BJ (cell line): ENCODE measurements at places on chromosomes 4 and X.

DNA sequence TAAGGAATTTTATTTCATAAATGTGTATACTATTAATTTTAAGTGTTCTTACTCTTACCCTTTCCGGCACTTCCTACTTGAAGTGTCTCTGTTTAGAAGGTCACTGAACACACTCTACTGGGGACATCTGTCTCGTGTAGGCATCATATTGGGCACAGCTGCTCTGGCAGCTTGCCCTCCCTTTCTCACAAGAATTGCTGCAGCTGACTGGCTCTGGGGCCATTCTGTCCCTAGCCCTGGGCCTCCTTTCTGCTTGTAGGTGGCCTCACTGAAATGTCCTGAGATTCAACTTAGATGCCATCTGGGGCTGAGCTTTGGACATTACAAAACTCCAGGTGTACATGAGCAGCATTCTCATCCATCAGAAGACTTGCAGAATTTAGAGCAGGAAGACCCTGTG lies 49.6 kb downstream of the SMAD1 start:
- no peak for DNase-seq

DNA sequence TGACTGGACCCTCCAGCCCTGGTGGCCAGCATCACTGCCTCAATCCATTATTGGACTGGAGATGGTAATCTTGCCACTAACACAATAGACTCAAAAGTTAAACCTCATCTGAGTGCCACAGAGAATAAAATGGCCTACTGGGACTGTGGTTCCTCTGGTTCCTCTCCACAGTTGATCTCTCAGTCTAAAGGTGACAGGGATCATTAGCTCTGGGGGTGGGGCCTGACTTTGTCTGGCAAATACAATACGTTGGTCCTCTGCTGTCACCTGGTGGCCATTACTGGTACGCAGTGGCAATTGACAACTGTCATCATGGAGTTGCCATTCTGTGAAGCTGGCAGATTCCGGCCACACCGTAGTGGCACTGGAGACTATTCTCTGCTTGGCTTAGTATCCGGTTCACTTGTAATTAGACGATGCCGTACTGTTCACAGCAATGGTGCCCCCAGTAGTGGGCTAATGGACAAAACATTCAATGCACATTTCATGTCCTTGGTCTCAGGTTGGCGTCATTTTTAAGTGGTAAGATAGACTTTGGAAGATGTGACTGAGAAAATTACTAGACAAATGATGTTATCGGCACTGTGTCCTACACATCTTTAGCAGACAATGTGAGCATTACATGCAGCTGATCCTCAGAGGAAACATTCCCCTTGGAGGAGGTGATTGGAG lies 6.7 kb downstream of the FGFBP2 start:
- no peak for DNase-seq

DNA sequence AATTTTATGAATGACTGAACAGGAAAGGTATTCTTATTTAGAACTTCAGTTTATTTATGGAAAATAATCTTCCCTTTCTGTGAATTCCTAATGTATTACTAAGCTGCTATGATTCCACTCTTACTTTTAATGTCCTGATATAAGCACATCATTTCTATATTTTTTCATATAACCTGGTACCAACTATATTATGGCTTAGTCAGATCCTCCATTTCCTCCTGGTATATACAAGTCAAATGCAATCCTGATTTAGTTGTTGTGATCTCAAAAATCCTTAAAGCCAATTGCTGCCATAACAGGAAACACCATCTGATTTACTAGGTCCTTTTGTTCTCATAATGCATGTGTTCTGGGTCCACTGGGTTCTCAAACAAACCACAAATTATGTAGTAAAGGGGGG lies 26.8 kb downstream of the TRMT2B start:
- DNase-seq, result no peak

- no peak for DNase-seq
Measured at GRCh38 chr4:170868170-170868569, 778.4 kb upstream of the AADAT start.

DNA sequence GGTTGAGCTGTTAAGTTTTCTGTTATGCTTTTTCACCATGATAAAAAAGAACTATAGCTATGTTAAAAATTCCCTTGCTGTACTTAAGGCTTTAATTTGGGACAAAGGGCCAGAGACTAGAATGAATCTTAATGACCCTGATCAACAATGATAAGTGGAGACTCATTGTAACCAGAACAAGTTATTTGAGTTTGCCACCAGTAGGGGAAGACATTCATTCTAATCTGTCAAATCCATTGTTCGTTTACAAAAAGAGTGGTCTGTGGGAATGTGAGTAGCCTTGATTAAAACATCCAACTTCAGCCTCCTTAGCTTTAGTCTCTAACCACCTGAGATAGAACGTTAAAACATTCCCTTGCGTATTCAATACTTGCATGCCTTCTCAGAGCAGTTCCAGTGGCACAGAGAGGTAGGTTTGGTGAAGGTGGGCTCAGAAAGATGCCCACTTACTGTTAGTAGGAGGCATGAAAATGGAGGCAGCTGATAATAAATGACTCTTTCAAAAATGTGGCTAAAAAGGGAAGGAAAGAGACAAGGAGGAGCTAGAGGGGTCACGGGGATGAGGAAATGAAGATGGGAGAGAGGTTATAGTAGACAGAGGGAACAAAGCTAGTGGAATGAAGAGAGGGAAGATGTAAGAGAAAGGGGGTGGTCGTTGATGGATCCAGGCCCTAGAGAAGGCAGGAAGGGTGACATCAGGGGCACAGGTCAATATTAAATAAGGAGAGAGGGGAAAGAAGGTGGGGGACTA lies 66.2 kb downstream of the EGF start:
- no peak for DNase-seq

GRCh38 chr4:139761461-139761860 lies 95.8 kb downstream of the MGST2 start:
- no peak for DNase-seq

- DNase-seq, result no peak
Measured at GRCh38 chrX:29187264-29187663, 600.0 kb downstream of the IL1RAPL1 start.

GRCh38 chrX:131729295-131729694 lies 185.4 kb downstream of the OR13H1 start:
- DNase-seq, result no peak

DNA sequence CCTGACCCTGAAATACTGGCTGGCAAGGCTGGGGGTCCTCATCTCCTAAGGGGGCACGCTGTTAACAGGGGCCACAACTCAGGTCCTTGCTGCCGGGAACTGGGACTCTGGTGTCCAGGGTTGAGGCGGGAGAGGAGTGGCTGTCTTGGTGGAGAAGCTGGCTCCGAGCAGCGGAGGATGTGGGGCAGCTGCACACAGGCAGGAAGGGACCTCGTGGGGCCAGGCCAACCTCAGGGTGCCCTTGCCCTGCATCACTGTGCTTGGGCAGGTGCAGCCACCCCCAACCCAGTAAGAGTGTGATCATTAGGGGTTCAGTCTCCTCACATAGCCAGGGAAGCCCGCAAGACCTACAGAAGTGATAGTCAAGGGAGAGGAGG lies 12.6 kb upstream of the PDE6B start:
- no peak for DNase-seq

DNA sequence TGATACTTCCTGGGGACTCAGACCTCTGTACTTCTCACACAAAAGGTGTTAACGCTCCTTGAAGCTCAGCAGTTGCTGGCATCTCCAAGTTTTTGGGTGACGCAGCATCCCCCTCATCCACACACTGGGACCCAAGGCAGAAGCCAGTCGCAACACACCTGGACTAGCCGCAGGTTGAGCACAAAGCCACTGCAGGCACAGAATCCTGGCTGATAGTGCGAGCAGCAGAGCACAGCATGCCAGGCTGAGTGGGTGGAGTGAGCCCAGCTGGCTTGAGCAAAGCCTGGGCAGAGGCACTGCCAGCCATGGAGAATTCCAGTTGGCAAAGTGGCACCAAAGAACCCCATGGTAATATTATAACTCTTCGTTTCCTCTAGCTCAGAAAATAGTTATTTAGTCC lies 873.2 kb upstream of the NDST4 start:
- DNase-seq, result no peak

DNA sequence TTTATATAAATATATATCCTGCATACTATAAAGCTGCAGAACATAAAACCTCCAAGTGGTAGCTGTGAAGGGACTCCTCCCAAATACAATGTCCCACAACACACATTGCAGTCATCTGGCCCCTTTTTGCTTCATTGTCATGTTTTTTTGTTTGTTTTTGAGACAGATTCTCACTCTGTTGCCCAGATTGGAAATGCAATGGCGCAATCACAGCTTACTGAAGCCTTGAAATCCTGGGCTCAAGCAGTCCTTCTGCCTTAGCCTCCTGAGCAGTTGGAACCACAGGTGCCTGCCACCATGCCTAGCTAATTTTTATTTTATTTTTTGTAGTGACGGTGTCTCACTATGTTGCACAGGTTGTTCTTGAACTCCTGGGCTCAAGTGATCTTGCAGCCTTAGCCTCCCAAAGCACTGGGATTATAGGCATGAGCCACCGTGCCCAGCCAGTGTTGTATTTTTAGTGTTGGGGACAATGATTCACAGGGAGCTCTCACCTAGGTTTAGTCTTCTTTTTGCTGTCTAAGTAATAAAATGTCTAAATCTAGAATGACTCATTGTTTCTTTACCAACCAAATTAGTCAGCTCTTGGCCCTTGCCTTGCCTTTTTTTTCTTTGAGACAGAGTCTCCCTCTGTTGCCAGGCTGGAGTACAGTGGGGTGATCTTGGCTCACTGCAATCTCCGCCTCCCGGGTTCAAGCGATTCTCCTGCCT lies 24.0 kb upstream of the XIAP start:
- no peak for DNase-seq

- no peak for DNase-seq
Measured at GRCh38 chrX:19593690-19594089, 78.4 kb upstream of the MAP3K15 start.

- DNase-seq, result no peak
Measured at GRCh38 chrX:2442694-2443093, 58.1 kb downstream of the DHRSX start.

DNA sequence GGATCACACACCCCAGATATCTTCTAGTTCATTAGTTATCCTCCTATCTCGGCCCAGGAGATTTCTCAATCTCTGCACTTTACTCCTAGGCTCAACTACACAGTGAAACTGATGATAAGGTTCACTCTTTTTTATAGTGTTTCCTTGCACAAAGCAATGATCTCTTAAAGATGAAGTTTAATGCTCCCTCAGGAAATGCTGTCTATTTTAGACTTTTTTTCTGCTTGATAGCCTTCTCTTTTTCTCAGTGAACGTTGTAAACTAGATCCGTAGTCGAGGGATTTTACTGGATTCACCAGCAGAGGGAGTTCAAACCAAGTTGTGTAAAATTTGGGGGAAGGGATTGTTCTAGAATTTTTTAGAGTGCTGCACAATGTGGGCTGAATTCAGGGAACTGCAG lies 269.6 kb downstream of the GBA3 start:
- DNase-seq, result no peak

DNA sequence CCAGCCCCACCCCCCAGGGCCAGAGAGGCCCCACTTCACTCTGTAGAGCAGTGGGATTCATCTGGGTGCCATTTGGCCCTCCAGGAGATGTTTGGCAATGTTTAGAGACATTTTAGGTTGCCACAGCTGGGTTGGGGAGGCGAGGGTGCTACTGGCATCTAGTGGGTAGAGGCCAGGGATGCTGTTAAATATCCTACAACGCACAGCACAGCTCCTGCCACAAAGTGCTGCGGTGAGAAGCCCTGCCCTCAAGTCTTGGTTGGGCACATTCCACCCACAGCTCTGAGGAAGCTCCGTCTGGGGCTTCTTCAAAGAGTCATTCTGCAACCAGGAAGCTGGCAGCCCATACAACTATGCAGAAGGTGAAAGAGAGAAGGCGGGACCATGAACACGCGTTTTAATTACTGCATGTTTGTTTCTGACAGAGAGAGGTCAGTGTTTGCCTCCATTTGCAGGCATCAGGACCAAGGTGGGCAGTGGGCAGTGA lies 48.1 kb upstream of the FAM9C start:
- no peak for DNase-seq

DNA sequence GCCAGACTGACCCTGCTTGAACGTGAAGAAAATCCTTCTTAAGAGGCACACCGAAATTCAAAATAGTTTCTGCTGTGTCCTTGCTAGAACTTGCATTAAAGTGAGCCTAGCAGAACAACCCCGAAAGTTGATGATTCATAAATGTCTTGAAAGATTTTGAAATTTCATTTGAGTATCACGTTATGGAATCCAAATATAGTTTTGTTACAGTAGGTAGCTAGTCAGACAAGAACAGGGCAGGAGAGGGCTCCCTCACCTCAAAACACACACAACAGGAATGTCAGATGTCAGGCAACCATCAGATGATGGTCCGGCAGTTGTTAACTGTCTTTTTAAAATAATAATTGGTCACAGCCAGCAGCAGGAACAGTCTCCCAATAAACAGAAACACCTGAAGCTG lies 259.6 kb upstream of the GNPDA2 start:
- DNase-seq, result no peak

GRCh38 chr4:145830699-145831098 lies 107.9 kb downstream of the ZNF827 start:
- no peak for DNase-seq

- DNase-seq, result no peak
Measured at GRCh38 chr4:182695842-182696241, 221.3 kb downstream of the DCTD start.

GRCh38 chrX:84046403-84046984 lies 141.5 kb downstream of the RPS6KA6 start:
- no peak for DNase-seq

DNA sequence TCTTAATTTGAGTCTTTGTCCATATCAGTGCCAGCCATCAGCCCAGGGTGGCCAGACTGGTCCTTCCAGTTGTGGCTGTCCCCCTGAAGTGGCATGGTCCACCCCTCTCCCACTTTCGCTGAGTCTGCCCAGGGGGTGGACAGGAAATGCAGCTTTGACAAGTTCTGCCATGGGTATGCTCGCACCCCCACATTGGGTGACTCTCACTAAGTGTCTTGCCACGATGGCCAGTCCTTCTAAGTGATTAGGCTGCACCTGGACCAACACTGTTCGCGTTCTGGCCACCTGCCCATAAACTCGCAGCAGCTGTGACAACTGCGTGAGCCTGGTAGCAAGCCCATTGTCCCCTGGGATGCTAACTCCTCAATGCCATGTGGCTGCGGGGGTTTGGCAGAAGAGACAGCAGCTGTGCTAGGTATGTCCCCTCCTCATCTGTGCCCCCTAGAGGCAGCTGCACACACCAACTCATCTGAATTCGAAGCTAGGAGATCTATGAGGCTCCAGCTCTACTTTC lies 10.0 kb upstream of the LNX1 start:
- DNase-seq, result no peak

GRCh38 chr4:11720292-11720691 lies 291.6 kb upstream of the HS3ST1 start:
- no peak for DNase-seq

DNA sequence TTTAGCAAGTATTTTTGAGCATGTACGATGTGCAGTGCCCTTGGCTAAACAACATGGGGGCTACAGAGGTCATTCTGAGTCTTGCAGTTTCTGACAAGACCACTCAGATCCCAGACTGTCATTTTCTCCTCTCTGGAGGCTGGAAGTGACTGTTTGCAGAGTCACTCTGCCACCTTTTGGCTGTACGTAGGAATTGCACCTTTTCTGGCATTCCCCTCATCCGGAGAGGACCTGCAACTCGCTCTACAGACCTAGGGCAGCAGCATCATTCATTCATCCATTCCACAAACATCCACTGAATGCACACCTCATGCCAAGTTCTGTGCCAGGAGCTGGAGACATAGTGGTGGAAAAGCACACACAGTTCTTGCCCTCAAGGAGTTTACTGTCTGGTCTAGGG lies 160.4 kb upstream of the GPR101 start:
- no peak for DNase-seq

GRCh38 chrX:140440876-140441275 lies 64.0 kb downstream of the SOX3 start:
- DNase-seq, result no peak

- DNase-seq, result no peak
Measured at GRCh38 chr4:189200353-189200752, 740.3 kb upstream of the FRG1 start.
